ENCODE measurements at places on chromosomes 1 and 21. TPM values are rescaled to one million over a fixed set of nuclear protein-coding genes. Genes with fewer than 3 reads are reported as not detected.

The HDAC1 gene
- 53.0 TPM for total RNA-seq

The LCE1A gene
- total RNA-seq, result not detected

The MMEL1 gene
- 0.18 TPM for total RNA-seq

The C1orf53 gene
- total RNA-seq, result 4.3 TPM

The LRRN2 gene
- 20.0 TPM for total RNA-seq

The LCE1C gene
- not detected for total RNA-seq

The ADAMTS1 gene
- 0.19 TPM for total RNA-seq

Measured in A549 treated with CORT108297 at 1 μM for 4 hours (cell line).